ENCODE measurements at places on chromosomes 16 and 17.

- no peak for DNase-seq
Observed at GRCh38 chr17:43791589-43791988, 11.4 kb downstream of the CFAP97D1 start.

DNA sequence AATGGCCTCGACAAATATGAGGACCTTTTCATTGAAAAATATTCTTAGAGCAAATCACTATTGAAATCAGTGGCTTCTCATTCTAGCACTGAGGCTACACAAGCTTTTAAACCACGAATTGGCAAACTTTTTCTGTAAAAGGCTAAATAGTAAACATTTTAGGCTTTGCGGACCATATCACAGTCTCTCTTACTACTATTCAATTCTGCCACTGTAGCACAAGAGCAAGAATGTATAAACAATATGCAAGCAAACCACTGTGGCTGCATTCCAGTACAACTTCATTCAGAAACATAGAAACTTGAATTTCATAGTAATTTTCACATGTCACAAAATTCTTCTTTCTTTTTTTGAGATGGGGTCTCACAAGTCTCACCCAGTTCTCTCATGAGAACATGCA lies 49.1 kb downstream of the PHLPP2 start:
- DNase-seq: no peak

DNA sequence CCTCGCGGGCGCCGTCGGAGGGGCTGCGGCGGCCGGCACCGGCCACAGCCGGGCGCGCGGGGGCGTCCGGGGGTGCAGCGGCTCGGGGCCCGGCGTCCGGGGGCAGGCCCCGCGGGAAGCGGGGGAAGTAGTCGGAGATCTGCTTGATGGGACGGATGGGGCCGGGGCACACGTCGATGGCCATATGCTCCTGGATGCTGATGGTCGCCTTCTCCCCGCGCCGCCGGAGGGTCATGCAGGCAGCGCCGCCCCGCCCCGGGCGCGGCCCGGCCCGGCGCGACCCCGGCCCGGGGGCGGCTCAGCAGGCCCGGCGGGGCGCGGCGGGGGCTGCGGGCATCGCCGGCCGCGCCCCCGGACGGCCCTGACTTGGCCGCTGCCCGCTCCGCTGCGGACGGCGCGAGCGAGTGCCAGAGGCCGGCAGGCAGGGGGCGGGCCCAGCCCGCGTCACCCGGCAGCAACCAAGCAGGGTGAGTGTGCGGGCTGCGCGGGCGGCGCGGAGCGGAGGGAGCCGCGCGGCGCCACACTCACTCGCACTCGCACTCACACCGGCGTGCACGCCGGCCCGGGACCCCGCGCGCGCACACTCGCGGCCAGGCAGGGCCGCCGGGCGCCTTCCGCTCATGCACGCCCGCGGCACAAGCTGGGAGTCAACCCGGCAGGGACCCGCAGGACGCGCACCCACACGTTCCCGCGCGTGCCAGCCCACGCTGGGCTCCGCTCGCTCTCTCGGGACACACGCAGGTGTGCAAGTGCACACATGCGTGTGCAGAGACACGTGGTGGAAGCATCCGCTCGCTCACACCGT lies at the start of gene DOC2B:
DOC2B (minus strand) TSS at position 406 of the 805 bp plus-strand sequence; CDS start at position 235, 171 bp downstream.
- no peak for DNase-seq

DNA sequence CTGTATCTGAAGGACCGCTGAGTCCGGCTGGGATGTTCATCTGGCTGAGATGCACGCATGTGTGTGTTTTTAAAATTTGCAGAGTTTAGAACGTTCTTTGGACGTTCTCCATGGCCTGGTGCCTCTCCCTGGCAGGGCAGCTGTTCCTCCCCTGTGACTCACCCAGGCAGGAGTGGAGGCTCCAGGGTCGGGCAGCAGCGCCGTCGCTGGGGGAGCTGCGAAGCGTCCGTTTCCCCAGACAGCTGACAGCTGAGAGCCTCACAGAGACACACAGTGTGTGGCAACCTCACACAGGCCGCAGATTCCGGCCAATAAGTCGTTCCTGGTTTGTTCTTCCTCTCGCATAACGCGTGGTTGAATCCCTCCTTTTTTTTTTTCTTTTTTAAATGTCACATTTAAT lies 80.6 kb downstream of the OR1D5 start:
- DNase-seq: no peak

- DNase-seq: no peak
Observed at GRCh38 chr17:3260163-3260562, 38.0 kb downstream of the OR3A1 start.

DNA sequence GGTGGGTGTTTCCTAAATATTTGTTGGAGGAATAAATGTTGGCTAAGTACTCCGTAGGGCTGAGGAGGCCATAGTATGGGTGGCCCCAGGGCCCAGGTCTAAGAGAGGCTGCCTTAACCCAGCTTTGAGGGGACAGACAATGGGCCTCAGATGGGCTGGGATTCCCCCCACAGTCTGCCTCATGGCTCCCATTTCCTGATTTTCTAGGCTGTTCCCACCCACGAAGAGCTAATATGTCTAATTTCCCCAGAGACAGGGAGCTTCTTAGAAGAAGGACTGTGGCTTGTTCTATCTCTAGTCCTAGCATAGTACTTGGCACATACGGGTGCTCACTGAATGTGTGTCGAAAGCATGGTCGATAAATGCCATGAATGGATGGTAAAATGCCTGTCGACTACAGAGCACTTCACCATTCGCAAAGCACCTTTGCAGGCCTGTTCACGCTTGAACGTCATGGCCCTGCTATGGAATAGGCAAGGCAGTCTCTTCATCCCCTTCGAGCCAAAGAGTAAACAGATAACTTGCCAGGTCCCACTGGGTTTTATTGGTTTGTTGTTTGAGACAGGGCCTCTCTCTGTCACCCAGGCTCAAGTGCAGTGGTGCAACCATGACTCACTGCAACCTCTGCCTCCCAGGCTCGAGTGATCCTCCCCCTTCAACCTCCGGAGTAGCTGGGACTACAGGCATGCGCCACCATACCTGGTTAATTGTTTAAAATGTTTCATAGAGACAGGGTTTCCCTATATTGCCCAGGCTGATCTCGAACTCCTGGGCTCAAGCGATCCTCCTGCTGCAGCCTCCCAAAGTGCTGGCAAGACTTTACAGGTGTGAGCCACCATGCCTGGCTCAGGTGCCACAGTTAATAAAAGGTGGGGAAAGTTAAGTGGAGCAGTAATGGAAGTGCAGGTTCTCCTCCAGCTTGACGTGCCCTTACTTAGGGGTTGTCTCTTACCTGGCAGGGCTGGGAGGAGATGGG lies 9.7 kb downstream of the CHAD start:
- DNase-seq: no peak

- DNase-seq: no peak
Observed at GRCh38 chr17:57186226-57187019, 69.9 kb upstream of the MSI2 start.

- DNase-seq: no peak
Observed at GRCh38 chr16:11450136-11450535, 104.9 kb downstream of the RMI2 start.

- no peak for DNase-seq
Observed at GRCh38 chr16:64543031-64543430, 578.8 kb downstream of the CDH11 start.

- peak; percentile 41 for DNase-seq
Observed at GRCh38 chr16:79598348-79599181, 2.0 kb downstream of the MAF start.

DNA sequence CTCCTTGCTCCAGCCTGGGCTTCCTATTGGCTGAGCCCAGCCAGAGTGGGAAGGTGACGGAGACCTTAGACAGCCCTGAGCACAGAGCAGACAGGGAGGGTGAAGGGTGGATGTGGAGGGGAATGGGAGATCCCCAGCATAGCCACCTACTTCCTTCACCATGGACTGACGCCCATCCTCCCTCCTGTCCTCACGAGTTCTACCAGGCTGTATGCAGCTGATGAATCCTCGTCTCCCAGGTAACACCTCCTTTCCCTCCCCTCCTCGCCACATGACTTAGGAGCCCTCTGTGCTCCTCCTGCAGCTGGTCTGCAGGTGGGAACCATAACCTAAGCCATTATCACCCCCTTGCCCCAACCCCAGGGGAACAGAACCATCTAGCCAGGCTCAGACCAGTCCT lies 9.0 kb upstream of the CRHR1 start:
- DNase-seq: no peak

GRCh38 chr16:70747703-70748631 lies 53.0 kb downstream of the VAC14 start:
- no peak for DNase-seq

GRCh38 chr17:77083531-77083930 lies 57.2 kb upstream of the SEC14L1 start:
- DNase-seq: no peak

- DNase-seq: no peak
Observed at GRCh38 chr17:60887614-60888028, 210.0 kb downstream of the BCAS3 start.

DNA sequence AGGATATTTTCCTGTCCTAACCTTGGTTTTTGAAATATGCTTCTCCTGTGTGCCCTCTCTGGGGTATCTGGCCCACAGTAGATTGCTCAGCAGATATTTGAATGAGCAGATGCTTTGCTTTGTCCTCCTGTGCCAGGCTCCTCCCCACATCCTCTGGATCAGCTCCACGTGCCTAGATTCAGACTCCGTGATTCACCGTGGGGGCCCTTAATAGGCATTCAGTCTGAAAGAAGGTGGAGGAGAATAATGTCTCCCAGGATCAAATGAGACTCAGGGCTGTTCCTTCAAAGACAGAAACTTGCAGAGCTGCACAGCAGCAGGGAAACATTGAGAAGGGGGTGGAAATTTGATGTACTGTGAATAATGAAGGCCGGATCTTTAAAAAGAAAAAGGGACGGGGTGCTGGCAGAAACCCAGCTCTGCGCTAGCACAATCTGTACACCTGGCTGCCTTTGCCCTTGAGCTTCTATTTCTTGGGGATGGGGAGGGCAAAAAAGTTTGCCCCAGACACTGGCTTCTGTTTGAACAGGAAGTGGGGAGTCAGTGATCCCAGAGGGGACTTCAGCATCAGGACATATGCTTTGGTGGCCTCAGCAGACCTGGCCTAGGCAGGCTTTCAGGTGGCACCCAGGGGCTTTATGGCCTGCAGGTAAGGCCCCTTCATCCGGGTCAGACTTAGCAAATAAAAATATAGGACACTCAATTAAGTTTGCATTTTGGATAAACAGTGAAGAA lies 15.9 kb upstream of the SLC12A3 start:
- DNase-seq: no peak

DNA sequence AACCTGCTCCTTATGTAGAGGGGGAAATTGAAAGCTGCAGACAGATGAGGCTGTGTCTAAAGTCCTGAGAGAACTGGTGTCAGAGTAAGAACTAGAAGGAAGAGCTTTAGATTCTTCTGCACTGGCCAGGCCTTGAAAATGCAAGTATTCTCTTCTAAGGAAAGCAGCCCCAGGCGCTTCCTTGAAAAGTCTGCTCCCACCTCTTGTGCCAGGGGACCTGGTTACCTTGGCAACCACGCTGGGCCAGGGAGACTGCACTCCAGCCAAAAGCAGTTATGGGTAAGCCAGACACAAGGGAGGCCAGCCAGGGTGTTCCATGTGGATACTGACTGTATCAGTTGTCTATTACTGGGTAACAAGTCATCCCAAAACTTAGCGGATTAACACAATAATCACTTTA lies 228.6 kb upstream of the SDK2 start:
- DNase-seq: no peak

DNA sequence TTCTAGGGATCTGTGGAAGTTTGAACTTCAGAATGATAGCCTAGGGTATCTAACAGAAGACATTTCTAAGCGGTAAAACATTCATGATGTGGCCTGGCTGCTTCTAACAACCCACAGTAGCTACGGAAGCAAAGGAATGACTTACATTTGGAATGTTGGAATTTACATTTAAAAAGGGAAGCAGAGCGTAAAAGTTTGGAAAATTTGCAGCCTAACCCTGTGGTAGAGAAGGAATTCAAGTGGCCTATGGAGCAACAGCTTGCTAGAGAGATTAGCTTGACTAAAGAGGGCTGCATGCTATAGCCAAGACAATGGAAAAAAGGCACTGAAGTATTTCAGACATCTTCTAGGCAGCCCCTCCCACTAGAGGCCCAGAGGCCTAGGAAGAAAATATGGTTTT lies 50.1 kb downstream of the HNF1B start:
- no peak for DNase-seq

DNA sequence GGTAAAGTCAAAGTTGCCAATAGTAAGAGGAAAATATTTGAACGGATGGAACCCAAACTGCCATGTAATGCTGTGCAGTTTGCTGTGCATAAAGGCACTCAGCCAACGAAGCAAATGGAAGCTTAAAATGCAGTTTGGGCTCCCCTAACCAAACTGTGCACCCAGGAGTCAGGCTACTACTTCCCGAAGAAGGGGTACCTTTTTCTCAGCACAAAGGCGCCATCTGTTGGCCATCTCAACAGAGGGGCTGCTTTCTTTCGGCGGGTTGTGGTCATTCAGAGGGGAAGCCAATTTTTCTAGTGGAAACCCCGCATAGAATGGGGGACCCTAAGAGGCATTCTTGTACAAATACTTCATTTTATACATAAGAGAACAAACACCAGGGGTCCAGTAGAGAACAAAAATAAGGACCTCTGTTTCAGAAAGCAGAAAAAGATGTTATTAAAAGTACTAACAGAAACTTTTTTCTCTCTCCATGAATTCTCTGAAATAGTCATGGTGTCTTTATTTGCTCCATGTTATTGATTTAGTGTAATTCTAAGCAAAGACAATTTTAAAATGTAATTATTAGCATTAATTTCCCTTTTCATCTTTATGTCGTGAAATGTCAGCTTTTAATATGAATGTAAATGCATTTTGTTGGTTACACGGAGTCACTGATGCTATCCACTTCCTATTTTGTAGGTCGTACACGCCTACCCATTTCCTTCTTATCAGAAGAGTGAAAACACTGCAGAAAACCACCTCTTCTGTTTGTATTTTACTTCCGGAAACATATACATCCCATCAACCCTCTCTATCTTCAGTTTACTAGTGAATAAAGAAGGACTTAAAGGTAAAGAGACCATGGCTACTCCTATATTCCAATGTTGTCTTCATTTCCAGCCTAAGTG lies 453.3 kb downstream of the KCNJ2 start:
- no peak for DNase-seq

DNA sequence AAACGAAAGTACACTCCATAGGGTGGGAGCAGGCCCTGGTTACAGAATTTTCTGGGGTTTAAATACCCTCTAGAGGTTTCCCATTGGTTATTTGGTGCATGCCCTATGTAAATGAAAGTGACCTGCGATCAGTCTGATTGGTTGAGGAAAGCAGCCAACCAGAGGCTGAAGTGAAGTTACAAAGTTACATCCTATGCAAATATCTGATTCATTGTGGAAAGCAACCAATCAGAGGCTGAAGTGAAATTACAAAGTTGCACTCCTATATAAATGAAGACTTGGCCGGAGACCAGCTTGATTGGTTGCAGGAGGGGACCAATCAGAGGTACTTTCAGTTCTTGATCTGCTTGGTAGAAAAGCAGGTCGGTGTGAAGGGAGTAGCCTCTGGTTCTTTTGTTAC lies 24.4 kb downstream of the NAA60 start:
- no peak for DNase-seq

GRCh38 chr16:84155771-84156170 lies 10.7 kb downstream of the DNAAF1 start:
- DNase-seq: no peak

- no peak for DNase-seq
Observed at GRCh38 chr17:6506679-6507231, 49.6 kb downstream of the PITPNM3 start.

GRCh38 chr17:79990051-79990592 lies 45.5 kb downstream of the TBC1D16 start:
- no peak for DNase-seq
